Tongue (tissue), 3 donors: ENCODE measurements at places on chromosomes 11 and 22. TPM values are rescaled to one million over a fixed set of nuclear protein-coding genes. Genes with fewer than 3 reads are reported as not detected.

GRCh38 chr11:6568191-6568918, 35.1 kb downstream of the RRP8 start:
- DNase-seq = peak; percentile 84

GRCh38 chr11:45386972-45387371, 100.8 kb upstream of the SYT13 start:
- no peak for DNase-seq

DNA sequence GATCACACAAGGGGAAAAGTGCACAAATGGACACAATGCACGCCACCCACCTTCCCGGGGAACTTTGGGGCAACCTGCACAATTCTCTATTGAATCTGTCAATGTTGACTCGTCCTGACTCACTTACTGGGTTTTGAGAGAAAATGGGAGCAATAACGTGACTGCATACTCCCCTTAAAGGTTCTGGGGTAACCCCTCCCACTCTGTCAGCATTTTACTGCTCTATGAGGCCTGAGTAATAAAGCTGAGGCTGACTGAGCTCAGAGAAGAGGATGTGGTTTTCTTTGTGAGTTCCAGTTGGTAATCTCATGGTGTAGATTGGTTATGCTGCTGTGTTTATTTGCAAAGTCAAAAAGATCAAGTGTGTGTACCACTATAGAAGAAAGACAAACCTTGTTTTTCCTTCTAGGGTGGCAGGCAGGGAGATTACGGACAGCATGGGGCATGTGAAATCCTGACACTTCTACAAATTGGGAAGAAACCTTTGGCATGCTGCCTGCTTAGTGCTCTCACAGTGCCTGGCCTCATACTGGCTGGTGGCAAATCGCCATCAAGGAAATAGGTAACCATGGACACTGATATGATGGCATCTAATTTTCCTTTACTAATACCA, 16.1 kb upstream of the APOA1 start:
- no peak for DNase-seq

The CASP12 gene
- total RNA-seq = 2.2 TPM

GRCh38 chr22:36208162-36208765, 6.7 kb upstream of the APOL4 start:
- DNase-seq = no peak

DNA sequence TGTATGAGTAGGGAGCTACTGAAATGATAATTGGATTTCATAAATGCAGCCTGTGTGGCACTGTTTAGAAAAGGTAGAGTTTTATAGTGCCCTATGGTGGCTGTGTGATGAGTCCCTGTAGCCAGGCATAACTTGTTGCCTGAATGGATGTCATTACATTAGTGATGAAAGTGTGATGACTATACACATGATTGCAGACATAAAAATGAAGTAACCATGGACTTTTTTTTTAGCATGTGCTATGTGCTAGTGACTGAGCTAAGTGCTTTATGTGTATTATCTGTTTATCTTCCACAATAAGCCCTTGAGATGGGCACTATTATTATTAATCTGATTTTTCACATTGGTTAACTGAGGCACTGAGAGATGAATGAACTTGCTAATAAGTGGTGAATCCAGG, 13.5 kb upstream of the GRAMD1B start:
- no peak for DNase-seq

DNA sequence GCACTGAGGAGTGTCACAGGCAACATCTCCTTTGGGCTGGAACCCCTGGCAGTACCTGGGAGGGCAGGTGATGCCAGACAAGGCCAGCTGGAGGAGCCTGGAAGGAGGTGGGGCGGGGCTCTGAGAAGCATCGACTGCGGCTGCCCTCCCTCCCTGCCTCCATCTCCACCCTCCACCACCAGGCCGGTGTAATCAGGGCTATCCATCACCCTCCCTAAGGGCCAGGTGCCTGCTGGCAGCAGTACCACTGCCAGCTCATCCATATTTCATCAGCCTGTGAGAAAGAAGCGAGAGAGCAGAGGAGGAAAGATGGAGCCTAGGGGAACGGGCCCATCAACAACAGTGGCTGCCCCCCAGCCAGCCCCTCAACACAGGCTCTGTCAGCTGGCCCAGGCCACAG, 51.4 kb upstream of the RASD2 start:
- DNase-seq = no peak

- no peak for DNase-seq
Measured at GRCh38 chr22:37708580-37709444, 12.0 kb downstream of the TRIOBP start.

- no peak for DNase-seq
Measured at GRCh38 chr11:43952401-43953342, 10.2 kb downstream of the C11orf96 start.

The CXCR5 gene
- 0.10 TPM for total RNA-seq

The ABTB2 gene
- 19.9 TPM for total RNA-seq

GRCh38 chr11:30113326-30113898, 96.6 kb upstream of the KCNA4 start:
- DNase-seq = no peak
